ENCODE measurements at places on chromosomes 2 and 18.

GRCh38 chr18:6022074-6022444, 126.7 kb upstream of the TMEM200C start:
- peak; percentile 28 for DNase-seq

DNA sequence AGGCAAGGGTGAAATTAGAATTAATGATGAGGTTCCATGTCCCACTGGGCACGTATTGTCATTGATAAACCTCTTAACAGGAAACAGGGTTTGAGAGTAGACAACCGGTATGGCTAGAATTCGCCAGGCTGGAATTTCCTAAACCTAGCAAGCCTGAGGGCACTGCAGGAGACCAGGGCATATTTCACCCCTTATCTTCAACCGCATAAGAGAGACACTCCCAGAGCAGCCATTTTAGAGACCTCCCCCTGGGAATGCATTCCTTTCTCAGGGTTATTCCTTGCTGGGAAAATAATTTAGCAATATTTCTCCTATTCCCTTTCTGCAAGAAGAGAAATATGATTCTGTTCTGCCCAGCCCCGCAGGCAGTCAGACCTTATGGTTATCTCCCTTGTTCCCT, 334.6 kb upstream of the LYPD1 start:
- no peak for DNase-seq

DNA sequence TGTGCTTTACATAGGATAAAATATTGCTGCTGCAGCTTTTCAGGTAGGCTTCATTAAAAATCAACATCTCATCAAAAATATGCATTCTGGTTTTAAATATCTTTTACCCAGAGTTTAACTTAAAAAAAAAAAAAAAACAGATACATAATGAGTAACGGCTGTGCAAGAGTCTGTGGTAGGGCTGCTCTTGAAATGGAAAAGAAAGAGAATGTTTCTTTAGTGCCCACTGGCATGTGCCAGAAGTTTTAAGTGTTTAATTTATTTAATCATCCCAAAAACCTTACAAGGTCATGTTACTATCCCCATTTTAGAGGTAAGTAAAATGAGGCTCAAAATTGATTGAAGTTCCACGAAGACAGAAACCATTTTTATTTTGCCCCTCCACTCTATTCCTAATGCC, 92.1 kb downstream of the SLC8A1 start:
- no peak for DNase-seq

DNA sequence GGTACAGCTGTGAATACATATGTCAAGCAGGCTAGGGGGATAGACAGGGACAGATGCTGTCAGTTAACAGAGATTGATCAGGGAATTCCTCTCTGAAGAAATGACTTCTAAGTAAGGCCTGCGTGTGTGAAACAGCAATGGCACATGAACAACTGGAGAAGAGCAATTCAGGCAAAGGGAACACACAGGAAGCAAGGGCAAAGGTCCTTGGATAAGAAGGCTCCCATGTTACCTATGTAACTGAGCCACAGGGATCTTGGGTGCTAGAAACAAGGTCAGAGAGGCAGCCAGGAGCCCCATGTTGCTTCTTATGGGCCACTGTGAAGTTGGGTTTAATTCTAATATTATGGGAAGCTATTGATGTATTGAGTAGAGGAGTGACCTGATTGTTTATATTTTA, 373.7 kb upstream of the ACVR2A start:
- no peak for DNase-seq

- DNase-seq: no peak
These were observed 273.6 kb downstream of the CCDC74A start for GRCh38 chr2:131801210-131801744.

DNA sequence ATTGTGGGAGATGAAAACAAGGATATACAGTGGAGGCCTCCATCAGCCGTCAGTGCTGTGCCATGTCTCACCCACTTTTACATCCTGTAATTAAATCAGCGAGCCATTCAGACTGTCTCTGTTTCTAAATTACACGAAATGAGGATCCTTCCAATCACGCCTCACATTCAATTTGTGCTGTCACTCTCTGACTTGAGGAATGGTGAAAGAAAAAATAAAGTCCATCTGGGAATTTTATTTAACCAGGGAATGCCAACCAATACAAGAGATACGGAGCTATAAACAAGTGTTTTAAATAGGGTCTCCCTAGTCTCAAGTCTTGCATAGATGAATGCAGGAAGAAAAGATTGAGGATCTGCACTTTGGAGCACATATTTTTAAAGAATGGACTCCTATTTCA, 72.8 kb downstream of the CMPK2 start:
- DNase-seq: no peak

DNA sequence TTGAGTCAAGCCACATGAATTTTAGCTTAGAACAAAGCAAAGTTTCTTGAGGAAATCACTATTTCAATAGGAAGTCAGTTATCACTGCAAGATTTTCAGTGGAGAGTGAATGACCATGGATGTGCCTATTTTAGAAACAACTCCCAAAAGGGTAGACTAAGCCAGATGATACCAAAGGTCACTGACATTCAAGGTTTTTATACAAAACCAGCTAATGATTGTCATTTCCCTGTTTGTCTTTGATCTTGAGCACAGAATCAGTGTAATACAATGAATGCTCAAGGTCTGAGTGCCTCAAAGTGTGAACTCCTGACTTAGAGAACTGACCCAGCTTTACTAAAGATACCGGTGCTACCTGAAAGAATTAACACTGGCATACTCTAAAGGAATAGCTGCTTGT, 60.5 kb downstream of the CDH2 start:
- no peak for DNase-seq

GRCh38 chr2:108640731-108641130, 78.6 kb upstream of the RANBP2 start:
- peak; percentile 94 for DNase-seq

DNA sequence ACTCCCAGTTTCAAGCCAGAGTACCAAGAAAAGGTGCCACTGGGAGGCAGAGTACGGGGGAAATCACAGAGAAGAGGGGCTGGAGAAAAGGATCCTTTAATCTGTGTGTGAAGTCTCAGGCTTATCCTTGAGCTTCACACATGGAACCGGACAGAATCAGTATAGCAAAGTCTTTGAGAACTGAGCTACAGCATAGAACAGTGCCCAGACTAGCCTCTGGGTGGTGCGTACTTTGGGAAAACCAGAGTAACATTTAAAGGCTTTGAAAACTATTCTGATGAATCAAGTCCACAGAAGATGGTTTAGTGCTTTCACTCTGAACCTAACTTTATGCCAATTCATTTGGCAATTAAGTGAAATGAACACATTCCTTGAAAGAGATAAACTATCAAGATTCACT, 83.1 kb downstream of the BABAM2 start:
- DNase-seq: peak; percentile 66

DNA sequence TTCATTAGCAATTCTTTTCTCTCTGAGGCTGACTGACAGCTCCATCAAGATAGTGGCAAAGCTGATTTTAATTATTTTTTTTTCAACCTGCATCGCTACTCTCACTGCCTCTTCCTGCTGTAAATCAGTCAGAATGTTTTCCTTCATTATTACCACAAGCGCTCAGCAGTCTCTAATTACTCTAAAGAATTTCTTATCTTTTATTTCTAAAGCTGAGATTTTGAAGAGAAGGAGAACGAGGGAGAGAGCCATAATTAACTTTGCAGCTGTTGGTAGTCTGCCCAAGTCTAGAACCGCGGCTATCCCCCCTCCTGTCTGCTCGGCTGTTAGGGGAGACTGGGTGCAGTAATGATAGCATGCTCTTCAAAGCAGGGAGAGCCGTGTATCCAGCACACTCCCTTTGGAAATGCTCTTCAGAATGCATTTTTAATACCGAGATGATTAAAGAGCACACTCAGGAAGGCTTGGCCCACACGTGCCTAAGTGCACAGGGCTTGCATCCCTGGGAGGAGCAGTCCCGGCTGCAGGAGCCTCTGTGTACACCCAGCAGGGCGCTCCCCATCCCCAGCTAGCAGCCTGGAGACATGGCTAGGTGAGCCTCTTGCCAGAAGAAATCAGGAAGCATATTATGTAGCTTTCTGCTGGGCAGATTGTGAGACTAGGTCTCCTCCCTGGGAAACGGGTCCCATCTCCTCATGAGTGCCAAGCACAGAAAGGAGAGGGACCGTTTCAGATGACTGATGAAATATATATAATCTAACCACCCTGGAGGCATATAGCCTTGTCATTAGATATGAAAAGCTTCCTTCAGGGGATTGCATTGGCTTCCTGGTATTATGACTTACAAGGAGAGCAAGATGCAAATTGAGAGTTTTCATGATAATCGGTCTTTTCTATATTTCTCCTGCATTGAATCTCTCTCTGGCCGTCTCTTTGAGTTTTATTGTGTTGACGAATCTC, 555.2 kb downstream of the CMPK2 start:
- no peak for DNase-seq

- peak; percentile 21 for DNase-seq
These were observed 265.4 kb downstream of the TRIB2 start for GRCh38 chr2:12982149-12982584.

- DNase-seq: no peak
These were observed 37.1 kb downstream of the TEX51 start for GRCh38 chr2:126935774-126936173.

- DNase-seq: no peak
These were observed 246.4 kb downstream of the PRKCE start for GRCh38 chr2:45897842-45898241.

- DNase-seq: peak; percentile 88
These were observed 169.9 kb upstream of the SLC39A10 start for GRCh38 chr2:195486987-195487644.

- no peak for DNase-seq
These were observed 28.0 kb downstream of the CROCC2 start for GRCh38 chr2:240933966-240934700.

- no peak for DNase-seq
These were observed 32.1 kb upstream of the INSIG2 start for GRCh38 chr2:118056165-118056534.

- DNase-seq: no peak
These were observed 435.5 kb upstream of the MMADHC start for GRCh38 chr2:150023044-150023443.

- no peak for DNase-seq
These were observed 14.2 kb downstream of the SEPTIN2 start for GRCh38 chr2:241329669-241330615.

DNA sequence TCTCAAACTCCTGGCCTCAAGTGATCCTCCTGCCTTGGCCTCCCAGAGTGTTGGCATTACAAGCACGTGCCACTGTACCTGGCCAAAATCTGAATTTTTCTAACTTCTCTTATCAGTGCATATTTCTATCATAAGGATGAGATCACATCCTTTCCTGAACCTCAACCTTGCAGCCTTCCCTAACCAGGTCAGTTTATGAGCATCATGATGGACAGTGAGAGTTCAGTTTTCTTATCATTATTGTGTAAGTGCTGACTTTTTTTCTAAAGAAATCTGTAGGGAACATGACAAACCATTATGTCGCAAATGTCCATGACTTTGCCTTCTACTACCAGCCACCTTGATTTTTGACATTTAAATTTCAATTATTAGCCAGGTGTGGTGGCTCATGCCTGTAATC, 31.5 kb downstream of the MRPL33 start:
- no peak for DNase-seq

GRCh38 chr2:69774984-69775982, 33.3 kb downstream of the ANXA4 start:
- DNase-seq: peak; percentile 68

- peak; percentile 3 for DNase-seq
These were observed 13.3 kb upstream of the TRIM43 start for GRCh38 chr2:95578539-95578938.

DNA sequence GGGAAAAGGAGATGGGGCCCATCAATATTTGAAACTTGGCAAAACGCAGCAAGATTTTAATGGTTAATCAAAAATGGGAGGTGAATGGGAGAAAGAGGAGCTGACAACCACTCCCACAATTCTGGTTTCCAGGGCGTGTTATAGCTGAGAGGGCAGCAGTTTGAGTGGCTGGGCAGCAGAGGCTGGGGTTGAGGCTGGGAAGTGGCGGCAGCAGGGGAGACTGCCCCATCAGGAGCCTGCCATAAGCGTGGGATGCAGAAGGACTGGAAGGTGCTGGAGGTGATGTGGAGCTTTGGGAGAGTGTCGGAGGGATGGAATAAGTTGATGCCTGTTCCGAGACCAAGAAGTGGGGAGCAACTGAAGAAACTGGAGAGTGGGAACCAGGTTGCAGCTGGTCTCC, 48.9 kb upstream of the SH3RF3 start:
- no peak for DNase-seq

All from choroid plexus epithelial cell (primary cell).